Activated CD8-positive, alpha-beta memory T cell treated with anti-CD3 and anti-CD28 coated beads, Interleukin-2, amount 10 ng/mL, durations not matched to agents 7 days and 5 days (primary cell): ENCODE measurements at places on chromosomes 11 and 22. TPM values are rescaled to one million over a fixed set of nuclear protein-coding genes. Genes with fewer than 3 reads are reported as not detected.

Gene DDIAS
- 16.2 TPM for total RNA-seq

Gene IGSF9B
- total RNA-seq, result 19.6 TPM

Gene NDUFS8
- total RNA-seq, result 161 TPM

Gene OR2AT4
- total RNA-seq, result not detected

Gene TSG101
- total RNA-seq, result 30.5 TPM

Gene RIN1
- total RNA-seq, result 2.5 TPM

Gene IL17RA
- total RNA-seq, result 25.1 TPM
